ENCODE measurements at places on chromosomes 6 and 20.

DNA sequence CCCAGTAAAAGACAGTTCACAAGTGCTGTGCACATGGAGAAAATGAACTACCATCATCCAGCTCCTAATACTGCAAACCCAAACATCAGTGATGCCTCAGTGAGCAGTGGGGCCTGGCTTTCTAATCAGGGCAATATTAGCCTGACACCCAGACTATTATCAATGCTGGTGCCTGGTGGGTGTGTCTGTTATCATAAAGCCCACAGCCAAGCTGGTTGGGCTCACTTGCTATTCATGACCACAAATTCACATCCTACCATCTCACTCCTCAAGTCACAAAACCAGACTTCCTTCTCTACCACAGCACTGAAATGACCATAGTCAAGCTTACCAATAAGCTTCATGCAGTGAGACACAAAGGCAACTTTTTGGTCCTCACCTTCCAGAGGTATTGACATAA is 180.8 kb upstream of the PLN start:
- DNase-seq: no peak

- no peak for DNase-seq
Measured at GRCh38 chr6:21992178-21992967, 304.5 kb downstream of the PRL start.

- no peak for DNase-seq
Measured at GRCh38 chr6:996271-996852, 303.4 kb upstream of the EXOC2 start.

- no peak for DNase-seq
Measured at GRCh38 chr6:77450924-77451323, 12.4 kb downstream of the HTR1B start.

DNA sequence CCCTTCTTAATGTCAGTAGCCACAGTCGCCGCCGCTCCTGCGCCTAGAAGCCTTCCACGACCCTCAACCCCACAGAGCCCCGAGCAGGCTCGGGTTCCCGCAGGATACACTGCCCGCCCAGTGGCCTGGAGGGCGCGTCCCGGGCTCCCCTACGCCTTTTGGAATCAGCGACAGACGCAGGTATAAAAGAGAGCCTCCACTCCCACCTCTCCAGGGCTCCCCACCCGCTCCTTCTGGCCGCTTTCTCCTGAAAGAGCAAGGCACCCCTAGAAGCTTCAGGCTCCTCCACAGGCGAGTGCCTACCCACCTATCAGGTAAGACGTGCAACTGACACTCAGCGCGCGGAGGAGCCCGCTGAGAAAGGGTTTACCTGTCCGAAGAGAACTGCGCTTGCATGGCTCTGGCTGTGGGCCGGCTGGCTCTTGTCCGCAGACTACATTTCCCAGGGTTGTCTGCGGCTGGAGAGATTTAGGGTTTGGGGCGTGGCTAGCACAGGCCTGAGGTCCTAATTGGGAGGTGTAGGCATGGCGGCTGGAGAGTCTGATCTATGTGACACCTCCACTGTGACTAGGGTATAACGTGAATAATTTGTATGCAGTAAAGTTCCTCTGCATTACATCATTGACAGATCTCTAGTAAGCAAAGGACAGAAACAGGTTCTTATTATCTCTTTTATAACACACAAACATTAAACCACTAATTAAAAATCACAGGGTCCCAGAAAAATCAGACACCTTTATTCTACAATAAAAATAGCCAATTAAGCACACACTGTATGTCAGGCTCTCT is 13.5 kb upstream of the ZNF391 start:
- no peak for DNase-seq

- DNase-seq: no peak
Measured at GRCh38 chr6:97262676-97263075, 20.3 kb downstream of the MMS22L start.

DNA sequence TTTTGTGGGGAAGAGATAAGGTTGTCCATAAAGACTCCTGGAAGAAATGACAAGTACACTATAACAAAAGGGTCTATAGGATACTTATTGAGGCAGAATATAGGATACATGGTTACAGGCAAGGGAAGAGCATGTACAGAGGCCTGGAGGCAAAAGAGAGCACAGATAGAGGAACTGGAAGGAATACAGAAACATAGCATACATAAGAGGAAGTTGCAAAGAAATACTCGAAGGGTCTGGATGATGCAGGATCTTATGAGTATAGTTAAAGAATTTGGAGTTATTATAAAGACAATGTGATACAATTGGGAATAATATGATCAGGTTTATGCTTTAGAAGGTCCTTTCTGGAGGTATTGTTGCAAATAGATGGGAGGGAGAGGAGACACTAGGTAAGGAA is 592.7 kb upstream of the POU3F2 start:
- no peak for DNase-seq

DNA sequence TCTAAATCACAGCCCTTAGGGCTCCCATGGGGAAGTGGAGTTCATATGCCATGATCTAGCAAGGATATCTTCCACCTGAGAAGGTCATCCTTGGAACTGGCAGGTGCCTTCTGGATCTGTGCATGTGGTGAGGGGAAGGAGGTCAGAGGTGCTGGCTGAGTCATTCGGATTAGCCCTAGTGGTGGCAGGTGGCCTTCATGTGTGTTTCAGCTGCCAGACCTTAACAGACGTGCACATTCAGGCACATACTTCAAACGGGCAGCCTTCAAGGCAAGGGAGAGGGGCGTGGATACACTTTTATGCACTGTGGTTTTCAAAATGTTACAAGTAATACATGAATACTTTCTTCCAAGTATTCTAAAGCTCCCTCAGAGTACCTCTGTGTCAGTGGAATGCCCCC is 51.2 kb downstream of the BMP6 start:
- no peak for DNase-seq

- no peak for DNase-seq
Measured at GRCh38 chr6:136812174-136812573, 10.2 kb upstream of the PEX7 start.

DNA sequence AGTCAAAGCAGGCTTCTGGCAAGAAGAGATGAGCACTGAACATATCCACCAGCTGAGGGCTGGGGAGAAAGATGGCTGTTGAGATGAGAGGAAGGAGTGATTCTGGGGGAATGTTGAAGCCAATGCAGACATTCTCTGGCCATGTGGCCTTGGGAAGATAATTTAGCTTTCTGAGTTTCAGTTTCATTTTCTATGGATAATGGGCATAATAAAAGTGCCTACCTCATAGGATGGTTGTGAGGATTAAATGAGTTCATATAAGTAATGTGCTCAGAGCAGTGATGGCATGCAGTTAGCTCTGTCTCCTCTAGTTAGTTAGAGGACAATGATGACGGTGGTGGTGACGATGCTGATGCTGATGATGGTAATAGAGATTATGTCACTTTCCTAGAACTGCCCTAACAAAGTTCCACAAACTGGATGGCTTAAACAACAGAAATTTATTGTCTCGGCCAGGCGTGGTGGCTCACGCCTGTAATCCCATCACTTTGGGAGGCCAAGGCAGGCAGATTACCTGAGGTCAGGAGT is 18.5 kb upstream of the KCNK5 start:
- no peak for DNase-seq

DNA sequence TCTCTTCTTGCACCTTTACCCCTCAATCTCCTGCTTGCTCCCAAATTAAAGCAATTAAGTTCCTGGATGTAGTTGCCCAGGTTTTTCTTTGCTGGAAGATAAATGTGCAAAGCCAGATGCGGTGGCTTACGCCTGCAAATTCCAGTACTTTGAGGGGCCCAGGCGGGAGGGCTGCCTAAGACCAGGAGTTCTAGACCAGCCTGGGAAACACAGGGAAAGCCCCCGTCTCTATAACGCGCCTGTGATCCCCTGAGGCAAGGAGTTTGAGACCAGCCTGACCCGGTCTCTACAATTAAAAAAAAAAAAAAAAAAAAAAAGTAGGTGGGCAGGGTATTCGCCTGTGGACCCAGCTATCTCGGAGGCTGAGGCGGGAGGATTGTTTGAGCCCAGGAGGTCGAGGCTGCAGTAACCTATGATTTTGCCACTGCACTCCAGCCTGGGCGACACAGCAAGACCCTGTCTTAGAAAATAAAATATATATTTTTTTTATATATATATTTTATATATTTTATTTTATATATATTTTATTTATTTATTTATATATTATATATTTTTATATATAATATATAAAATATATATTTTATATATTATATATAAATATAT is 461 bp upstream of the DCDC2 start:
- no peak for DNase-seq

DNA sequence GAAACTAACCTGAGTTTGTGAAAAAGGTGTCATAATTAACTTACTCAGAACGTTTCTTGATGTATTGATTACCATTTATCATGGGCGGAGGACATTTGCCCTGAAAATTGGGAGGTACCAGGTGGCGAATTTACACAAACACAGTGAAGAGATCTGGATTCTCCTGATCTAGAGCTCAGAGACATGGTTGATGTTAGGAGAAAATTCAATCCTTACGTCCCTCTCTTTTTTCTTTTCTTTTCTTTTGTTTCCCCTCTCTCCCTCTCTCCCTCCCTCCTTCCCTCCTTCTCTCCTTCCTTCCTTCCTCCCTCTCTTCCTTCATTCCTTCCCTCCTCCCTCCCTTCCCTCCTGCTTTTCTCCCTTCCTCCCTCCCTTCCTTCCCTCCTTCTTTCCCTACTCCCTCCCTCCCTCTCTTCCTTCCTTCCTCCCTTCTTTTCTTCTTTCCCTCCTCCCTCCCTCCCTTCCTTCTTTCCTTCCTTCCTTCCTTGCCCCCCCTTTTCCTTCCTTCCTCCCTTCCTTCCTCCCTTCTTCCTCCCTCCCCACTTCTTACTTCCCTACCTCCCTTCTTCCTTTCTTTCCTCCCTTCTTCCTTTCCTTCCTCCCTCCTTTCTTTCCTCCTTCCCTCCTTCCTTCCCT is 234.1 kb downstream of the OTOR start:
- no peak for DNase-seq

- no peak for DNase-seq
Measured at GRCh38 chr6:72813807-72814596, 192.1 kb downstream of the KCNQ5 start.

DNA sequence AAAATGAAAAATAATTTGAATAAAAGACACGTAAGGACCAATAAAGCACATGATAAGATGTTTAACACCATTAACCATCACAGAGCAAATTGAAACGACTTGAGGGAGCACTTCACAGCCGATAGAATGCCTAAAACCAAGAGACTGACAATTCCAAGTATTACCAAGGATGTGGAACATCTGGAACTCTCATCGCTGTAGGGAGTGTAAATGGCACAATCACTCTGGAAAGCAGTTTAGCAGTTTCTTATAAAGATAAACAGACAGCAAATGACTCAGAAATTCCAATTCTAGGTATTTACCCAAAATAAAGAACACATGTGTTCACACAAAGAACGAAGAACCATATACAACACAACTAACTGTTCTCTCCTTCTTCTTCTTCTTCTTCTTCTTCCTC is 8.5 kb upstream of the UBD start:
- no peak for DNase-seq

- DNase-seq: no peak
Measured at GRCh38 chr20:57860576-57860975, 150.8 kb upstream of the PMEPA1 start.

- DNase-seq: peak; percentile 63
Measured at GRCh38 chr6:45922728-45923351, 92.8 kb downstream of the CLIC5 start.

DNA sequence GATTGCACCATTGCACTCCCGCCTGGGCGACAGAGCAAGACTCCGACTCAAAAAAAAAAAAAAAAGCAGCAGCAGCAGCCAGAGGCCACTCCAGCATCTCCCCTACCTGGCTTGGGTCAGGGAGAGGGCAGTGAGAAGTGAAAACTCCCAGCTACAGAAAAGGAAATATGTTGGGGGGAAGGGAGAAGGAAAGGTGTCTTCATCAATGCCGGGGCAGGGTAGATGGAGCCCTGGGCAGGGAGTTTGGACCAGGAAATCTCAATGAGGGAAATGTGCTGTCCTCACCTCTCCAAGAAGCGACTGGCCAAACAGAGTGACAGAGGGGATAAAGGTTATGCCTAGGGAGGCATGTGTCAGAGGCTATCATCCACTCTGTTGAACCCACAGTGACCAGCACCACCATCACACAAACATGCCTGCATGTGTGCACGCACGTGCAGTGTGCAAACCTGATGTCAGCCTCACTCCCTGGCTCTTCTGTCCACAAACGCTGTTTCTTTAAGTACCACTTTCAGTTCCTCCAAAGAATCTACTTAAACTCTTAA is 887 bp upstream of the AIF1 start:
- DNase-seq: no peak

- DNase-seq: no peak
Measured at GRCh38 chr6:81937296-81937937, 184.9 kb upstream of the TENT5A start.

DNA sequence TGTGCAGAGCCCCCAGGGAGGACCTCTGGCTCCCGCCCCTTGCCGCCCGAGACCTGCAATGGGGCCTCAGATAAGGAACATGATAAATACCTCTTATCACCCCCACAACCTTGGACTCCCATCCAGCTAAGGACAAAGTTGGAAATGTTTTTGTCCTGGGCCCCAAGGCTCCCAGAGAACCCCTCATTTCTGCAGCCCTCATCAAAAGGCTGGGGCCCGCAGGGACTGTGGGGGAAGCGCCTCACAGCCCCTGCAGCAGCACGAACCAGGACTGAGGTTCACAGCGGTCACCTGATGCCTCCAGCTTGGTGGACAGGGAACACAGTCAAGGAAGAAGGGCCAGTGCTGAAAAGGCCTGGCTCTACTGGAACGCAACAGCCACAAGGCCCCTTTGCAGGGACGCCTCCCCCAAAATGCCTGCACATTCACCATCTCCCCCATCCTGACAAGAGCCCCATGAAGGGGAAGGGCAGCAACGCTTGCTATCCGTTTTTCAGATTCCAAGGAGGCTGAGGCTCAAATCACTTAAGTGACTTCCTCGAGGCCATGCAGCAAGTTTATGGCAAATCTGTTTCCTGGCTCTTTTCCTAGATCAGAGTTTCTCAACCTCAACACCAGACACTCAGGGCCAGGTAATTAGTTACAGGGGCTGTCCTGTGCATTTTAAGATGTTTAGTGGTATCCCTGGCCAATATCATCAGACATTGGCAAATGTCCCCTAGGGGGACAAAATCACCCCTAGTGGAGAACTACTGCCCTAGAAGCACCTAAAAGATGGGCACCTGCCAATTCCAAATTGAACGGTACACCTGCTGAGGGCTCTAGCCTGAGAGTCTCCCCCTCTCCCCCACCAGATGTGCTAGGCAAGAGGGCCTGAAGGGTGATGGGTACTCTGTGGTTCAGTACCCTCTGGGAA is 10.6 kb downstream of the TFEB start:
- DNase-seq: no peak

DNA sequence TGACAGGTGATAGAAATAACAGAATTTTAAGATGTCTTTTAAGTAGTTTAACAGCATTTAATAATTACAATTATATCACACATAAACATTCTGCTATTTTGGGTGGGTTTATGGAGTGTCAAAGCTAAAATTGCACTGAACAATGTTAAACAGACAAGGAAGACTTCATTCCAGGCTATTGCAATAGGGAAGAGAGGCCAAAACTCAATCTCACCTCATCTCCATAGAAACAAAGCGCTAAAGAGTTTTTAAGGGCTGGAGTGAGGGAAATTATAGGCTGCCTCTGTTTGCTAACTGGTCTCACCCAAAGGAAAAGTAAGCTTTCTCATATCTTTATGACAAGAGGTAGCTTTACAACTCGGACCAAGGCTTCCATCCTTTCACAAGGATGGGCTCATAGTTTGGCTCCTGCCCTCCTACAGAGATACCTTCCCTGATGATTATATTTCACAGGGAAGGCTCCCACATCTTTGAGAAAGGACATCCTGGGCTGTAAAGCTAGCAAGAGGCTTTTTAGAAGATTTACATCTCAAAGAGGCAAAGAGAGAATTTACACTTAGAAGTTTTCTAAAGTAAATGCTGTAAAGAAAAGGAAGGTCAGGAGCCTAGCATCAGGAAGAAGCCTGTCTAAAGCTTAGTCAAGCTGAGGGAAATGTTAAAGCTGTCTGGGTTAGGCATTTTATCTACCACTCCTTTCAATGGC is 350.2 kb upstream of the IMPG1 start:
- DNase-seq: no peak

Measured in astrocyte of the cerebellum (primary cell).